ENCODE measurements at places on chromosomes 5 and 9.
A peak's percentile ranks its signal among the peaks of the same experiment; 100 is the strongest.

GRCh38 chr5:98307811-98308210, 465.7 kb upstream of the RGMB start:
- peak; percentile 66 for DNase-seq

DNA sequence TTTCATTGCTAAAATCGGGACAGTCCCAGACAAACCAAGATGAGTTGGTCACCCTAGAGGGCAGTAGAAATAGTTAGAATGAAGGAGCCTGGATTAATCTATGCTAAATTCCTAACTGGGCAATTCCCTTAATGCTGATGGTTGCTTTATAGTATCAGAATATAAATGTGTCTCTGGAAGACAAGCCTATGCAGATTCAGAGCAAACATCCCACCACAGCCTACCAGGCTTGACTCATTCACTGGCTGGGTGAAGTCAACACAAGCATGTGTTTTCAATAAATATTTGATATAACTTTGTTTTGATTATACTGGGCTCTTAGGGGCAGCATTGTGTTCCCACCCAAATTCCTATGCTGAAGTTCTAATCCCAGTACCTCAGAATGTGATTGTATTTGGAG, 79.3 kb downstream of the RMI1 start:
- DNase-seq: no peak

DNA sequence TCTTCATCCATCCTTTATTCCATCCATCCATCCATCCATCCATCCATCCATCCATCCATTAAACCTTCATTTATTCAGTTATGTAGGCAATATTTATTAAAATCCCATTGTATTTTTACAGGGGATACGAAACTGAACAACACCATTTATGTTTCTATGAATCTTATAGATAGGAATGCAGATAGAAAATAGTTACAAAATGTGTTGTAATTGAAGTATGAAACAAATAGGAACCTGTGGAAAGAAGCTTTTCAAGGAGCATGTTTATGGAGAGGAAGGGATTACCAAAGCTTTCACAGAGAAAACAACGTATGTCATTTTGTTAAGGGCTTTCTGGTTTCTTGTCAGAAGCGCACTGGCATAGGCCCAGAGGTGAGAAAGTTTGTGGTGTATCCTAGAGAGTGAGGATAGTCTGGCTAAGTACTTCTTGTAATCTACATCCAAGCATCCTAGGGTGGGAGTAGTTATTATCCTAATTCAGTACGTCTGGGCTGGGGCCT, 184.0 kb downstream of the CNTLN start:
- DNase-seq: peak; percentile 26

- no peak for DNase-seq
These were observed 560.6 kb downstream of the PRR16 start for GRCh38 chr5:121024416-121025311.

DNA sequence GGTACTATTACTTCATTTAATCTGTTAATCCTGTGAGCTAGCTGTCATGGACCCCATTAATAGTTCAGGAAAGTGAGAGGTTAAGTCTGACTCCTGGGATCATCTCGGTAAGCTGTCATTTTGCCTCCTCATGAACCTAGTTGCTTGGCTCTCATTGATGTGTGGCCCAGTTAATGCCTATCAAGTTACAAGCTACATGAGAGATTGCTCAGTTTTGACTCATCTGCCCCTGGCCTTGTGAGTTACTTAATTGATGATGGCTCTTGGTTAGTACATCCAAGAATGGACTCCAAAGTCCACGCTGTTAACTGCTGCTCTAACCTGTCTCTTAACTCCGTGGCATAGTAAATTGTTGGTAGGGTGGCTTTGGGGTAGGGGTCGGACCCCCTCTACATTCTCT, 23.9 kb downstream of the LARP1 start:
- DNase-seq: peak; percentile 67

- no peak for DNase-seq
These were observed at the start of gene DOCK2 for GRCh38 chr5:169637085-169637548. TSS of gene DOCK2 (plus strand) at chr5:169637275. CDS start at chr5:169637327, 52 bp downstream.
